Activated CD4-positive, alpha-beta T cell treated with anti-CD3 and anti-CD28 coated beads, Interleukin-2, amount 50 U/mL, for 24 hours (primary cell): ENCODE measurements at places on chromosomes 13 and 19.

DNA sequence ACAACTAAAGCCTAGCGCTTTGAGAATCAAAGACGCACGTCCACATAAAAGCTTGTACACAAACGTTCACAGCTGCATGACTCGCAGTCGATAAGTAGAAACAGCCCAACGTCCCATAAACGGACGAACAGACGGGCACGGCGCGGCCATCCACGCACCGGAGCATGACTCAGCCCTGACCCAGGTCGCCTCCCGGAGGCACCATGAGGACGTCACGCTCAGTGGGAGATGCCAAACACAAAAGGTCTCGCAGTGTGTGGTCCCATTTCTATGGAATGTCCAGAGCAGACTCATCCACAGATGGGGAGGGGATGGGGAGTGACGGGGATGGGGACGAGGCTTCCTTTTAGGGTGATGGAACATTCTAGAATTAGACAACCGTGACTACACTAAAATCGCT lies 9.4 kb downstream of the POLRMT start:
- DNase-seq = no peak

GRCh38 chr19:3117716-3118115 lies 18.1 kb upstream of the GNA15 start:
- DNase-seq = no peak

GRCh38 chr13:109976206-109976997 lies 190.0 kb upstream of the IRS2 start:
- no peak for DNase-seq

DNA sequence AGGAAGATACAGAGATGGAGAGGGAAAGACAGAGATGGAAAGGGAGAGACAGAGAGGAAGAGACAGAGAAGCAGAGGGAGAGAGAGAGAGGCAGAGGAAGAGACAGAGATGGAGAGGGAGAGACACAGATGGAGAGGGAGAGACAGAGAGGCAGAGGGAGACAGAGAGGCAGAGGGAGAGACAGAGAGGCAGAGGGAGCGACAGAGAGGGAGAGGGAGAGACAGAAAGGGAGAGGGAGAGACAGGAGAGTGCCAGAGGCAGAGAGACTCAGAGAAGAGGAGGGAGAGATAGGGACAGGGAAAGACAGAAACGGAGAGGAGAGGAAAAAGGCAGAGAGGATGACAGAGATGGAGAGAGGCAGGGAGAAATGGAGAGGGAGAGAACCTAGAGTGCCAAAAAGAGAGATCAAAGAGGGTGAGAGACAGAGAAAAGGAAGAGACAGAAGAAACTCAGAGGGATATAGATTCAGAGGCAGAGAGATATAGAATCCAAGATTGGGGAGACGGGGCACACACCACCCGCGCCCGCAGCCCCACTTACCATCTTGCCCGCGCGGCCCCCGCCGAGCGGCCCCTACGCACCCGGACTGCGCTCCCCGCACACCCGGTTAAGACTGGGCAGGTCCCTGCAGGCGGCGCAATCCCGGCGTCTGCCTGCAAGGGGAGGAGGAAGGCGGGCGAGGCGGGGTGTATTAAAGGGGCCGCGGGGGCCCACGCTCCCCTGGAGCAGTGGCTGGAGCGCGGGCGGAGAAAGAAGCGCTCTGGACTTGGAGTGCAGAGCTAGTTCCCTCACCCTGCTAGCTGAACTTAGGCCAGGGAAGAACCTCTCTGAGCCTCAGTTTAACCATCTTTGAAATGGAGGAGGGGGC lies 10.7 kb downstream of the TM6SF2 start:
- no peak for DNase-seq

DNA sequence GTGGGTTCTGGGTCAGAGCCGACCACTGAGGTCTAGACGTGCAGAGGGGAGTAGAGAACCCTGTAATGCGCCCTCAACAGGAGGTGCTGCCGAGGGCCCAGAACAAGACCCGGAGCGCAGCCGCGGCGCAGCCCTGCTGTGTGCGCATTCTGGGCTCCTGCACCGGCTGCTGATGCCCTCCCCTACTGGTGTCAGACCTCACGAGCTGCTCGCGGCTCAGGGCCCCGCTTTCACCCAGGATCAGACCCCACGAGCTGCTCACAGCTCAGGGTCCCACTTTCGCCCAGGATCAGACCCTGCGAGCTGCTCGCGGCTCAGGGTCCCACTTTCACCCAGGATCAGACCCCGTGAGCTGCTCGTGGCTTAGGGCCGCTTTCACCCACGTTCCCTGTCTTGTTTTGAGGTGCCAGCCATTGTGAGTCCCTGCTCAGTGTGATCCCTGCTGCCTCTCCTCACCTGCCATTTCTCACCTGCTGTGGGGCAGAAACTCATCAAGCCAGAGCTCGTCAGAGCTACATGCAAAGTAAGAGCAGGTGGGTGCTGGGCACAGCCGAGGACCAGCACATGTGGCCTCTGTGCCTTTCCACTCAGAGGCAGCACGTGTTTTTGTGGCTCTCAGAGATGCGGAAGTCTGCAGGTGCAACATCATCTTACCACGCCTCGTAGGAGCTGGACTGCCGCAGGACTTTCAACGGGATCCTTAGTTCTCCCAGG lies 47.0 kb upstream of the C13orf46 start:
- DNase-seq = no peak

GRCh38 chr19:16470911-16471811 lies 609 bp downstream of the EPS15L1 start:
- DNase-seq = no peak

DNA sequence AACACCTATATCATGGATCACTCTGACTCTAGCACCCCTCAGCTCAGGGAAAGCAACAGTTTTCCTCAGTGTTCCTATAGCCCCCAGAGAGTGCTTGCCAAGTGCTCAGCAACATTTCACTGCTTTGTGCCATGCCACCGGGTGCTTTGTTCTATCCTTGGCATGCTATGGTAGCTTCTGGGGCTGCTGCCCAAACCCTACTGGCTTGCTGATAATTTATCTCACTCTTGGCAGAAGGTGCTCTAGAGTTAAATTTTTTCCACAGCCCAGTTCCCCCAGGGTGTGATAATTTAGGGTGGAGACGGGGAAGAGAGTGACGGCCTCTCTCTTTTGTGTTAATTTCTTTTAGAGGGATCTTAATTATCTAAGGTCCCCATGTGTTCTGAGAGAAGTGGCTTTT lies 12.6 kb upstream of the CSNK1A1L start:
- no peak for DNase-seq

- no peak for DNase-seq
These were observed 7.5 kb downstream of the FRY start for GRCh38 chr13:32039056-32039455.

GRCh38 chr13:22757530-22758120 lies 423.2 kb upstream of the SGCG start:
- DNase-seq = no peak

- DNase-seq = no peak
These were observed 185.7 kb downstream of the KCNRG start for GRCh38 chr13:50200988-50201387.

- DNase-seq = no peak
These were observed 107.4 kb downstream of the DNAJC3 start for GRCh38 chr13:95784161-95784899.

DNA sequence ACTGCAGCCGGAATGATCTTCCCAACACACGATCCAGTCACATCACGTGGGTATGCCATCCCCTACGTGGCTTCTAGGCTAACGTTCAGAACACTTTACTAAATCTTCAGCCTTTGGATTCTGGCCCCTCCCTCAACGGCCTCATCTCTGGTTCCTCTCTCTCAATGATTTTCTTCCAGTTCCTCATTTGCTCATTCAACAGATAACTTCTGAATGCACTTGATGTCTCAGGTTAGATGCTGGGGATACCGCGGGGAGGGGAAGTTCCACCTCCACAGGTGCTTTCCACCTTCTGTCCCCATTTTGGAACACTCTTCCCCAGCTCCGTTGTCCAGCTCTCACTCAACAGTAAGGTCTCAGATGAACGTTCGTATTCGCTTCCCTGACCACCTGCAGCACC lies 66.1 kb downstream of the ATP7B start:
- DNase-seq = no peak

DNA sequence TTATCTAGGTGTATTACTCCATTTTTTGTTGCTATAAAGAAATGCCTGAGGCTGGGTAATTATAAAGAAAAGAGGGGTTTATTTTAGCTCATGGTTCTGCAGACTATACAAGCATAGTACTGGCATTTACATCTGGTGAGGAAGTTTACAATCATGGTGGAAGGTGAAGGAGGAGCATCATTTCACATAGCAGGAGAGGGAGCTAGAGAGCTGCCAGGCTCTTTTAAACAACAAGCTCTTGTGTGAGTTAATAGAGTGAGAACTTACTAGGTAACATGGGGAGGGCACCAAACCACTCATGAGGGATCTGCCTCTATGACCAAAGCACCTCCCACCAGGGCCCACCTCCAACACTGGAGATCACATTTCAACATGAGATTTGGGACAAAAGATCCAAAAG lies 221.7 kb upstream of the GPC6 start:
- no peak for DNase-seq

GRCh38 chr13:112831196-112831595 lies 137.8 kb upstream of the MCF2L start:
- no peak for DNase-seq

- no peak for DNase-seq
These were observed 162.5 kb downstream of the KCTD12 start for GRCh38 chr13:76723551-76724232.

- DNase-seq = no peak
These were observed 9.7 kb downstream of the DPY19L3 start for GRCh38 chr19:32415246-32415645.

DNA sequence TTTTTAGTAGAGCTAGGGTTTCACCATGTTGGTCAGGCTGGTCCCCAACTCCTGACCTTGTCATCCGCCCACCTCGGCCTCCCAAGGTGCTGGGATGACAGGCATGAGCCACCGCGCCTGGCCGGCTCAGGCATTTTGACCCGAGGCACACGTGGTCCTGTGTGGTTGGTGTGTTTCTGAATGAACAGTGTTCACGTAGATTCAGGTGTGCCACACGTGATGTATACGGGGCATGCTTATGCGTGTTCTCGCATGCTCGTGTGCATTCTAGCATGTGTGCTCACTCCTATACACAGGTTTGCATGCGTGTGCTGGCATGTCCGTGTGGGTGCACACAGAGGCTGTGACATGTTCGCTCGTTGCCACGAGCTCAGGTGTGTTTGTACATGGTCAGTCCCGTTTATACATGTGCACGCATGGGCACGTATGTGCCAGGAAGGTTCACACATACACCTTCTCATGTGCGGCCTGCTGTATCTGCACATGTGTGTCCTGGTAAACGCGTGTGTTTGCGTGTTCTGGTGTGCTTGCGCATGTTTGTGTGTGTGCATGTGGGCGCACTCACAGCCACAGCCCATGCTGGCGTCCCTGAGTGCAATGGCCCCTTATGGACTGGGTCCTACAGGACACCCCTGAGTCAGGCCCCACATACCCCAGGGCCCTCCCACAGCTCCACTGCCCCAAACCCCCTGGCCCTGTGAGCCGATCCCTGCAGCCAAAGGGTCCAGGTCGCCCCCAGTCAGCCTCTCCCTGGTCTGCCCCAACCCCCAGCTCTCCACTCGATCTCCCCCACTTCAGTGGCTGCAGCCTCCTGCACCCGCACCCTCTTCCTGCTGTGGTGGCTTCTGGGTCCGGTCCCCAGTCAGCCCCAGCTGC lies 20.6 kb upstream of the TCF3 start:
- no peak for DNase-seq

DNA sequence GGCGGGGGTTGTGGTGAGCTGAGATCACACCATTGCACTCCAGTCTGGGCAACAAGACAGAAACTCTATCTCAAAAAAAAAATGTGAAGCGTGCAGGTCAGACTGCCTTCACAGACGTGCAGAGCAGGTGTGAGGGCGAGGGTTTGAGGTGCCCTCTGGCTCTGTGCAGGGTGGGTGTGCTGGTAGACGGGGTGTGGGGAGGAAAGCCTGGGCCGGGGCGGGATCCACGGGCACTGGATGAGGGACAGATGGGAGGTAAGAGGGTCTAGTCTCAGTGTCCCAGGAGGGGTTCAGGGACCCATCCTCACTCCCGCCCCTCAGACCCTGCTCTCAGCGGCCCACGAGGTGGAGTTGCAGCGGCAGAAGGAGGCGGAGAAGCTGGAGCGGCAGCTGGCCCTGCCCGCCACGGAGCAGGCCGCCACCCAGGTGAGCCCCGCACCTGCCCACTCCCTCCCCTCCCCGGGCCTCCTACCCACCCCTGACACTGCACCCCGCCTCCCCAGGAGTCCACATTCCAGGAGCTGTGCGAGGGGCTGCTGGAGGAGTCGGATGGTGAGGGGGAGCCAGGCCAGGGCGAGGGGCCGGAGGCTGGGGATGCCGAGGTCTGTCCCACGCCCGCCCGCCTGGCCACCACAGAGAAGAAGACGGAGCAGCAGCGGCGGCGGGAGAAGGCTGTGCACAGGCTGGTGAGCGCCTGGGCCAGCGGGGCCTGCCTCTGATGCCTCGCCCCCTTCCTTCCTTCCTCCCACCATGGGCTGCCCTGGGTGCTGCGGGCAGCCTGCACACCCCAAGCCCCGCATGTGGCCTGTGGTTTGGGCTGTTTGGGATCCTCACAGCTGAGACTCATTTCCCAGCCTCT lies 9.1 kb downstream of the NOP53 start:
- DNase-seq = no peak

DNA sequence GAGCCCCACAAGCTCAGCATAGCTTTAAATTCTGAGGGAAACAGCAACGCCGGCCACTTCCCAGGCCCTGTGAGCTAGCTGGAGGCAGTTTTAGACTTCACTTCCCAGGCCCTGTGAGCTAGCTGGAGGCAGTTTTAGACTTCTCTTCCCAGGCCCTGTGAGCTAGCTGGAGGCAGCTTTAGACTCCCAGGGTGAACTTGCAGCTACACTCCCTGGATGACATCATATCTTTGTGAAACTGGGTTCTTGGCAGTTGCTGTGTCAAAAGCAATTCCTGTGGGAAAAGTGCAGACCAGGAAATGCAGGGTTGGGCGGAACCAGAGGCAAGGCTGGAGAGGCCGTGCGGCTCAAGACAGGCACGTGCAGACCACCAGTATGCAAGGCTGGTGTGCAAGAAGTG lies 12.7 kb downstream of the SOX1 start:
- DNase-seq = no peak

DNA sequence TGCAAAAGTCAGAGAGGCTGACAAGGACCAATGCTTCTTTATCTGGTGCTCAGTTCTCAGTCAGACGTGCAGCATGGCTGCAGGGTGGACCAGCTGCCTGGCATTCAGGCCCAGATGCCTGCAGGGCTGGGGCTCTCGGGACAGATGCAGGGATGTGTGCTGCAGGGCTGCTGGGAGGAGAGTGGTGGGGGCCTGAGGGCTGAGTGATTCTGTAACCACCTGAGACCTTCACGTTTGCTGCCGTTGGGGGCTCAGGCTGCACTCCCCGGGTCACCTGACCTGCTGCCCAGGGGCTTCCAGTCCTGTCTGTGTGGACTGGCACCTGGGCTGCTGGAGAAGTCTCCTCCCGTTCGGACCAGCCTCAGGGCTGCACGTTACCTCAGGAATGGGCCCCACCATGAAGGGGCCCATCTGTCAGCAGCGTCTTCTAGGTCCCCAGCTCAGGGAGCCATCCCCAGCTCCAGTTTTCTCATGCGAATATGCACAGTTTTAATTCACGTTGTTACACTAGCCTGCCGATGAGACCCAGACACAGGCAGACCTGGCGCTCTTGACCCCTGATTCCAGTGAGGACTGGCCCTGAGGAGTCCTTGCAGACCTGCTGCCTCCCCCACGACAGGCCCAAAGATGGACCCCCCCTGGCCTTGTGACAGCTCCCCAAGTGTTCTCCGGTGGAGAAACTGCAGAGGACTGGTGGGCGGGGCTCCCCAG lies 16.9 kb downstream of the KCTD15 start:
- DNase-seq = no peak

- no peak for DNase-seq
These were observed 25.3 kb downstream of the NAXD start for GRCh38 chr13:110640591-110641029.
